ENCODE measurements at places on chromosomes 6 and 20. TPM values are rescaled to one million over a fixed set of nuclear protein-coding genes. Genes with fewer than 3 reads are reported as not detected.

DNA sequence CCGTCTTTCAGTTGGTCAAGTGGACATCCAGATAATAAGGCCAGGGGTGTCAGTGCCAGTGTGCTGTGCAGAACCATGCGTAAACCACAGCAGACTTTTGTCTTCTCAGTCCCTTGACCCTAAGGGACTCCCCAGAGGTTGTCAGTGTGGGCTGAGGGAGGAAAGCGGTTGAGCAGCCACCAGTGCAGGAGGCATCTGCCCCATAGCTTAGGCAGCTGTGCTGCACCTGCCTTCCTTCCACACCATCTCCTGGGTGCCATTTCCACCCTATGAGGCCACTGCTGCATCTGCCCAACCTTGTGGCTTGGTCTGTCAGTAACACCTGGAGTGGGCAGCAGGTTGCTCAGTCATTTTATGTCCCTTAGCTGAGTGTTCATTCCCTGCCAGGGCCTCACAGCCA lies 26.0 kb downstream of the PRPF6 start:
- no peak for DNase-seq

DNA sequence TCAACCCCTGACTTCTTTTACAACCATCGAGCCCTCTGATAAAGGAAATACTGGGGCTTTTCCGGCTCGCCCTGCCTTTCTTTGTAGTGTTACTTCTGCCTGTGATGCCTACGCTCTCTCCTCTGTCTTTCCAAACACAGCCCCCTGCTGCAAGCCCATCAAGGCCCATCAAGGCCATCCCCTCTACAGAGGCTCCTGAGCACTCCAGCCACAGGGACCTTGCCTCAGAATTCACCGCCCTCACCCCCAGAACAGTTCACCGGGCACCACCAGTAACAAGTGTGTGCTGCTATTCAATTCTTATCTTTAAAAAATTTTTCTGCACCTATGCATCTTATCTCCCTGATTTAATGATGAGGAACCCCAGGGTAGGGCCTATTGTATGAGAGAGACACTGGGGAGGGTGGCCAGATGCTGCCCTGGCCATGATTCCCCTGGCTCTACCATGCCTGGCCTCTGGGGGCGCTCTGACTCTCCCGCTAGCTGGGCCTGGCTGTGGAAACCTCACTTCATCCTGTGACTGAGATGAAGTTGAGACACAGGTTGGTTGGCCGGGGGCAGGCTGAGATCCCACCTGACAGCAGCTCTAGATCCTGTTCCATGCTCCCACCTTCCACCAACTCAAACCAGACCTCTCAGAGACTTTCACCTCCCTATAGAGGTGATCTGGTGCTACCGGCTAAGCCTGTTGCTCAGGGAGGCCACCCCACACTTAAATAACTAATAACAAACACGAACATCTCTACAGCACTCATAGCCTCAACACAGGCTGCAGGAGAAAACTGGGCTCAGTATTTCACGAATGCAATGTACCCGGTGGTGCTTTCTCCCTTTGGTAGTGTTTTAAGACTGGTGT lies 19.2 kb upstream of the GLP1R start:
- DNase-seq, result no peak

DNA sequence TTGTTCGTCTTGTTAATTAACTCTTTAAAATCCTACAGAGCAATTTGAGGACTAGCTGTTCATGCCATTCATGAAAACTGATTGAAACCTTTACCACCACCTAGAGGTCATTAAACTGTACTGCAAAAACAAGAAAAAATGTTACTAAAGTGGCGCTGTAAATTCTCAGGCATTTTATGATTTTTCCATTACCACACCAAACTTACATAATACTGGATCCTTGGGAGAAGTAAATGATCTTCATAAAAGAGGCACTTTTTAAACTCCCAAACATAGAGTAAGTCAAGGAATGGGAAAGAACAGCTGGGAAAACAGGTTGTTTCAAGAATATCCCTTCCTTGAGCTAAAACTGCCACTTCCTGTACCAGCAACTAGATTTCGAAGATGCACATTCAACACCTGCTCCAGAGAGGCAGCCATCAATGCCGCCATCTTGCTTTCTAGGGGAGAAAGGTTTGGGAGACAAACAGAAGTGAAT lies 54.3 kb downstream of the MYLIP start:
- DNase-seq, result no peak

DNA sequence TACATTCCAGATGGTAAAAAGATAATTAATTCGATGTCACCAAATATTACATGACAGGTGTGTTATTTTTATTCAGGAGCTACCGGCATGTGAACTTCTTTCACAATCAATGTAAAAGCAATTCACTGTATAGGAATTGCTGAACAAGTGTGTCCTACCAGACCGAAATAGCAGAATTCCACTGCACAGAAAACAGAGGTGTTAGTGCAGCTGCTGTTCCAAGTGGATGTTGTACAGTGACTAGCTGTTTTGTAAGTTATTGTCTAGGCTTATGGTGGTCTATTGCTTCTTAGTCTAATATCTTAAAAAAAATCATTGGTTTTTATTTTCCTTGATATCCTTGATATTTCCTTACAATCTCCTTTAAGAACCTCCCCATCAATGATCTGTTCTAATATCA lies 107.4 kb downstream of the COL19A1 start:
- DNase-seq, result no peak

Gene RREB1
- total RNA-seq, result 38.6 TPM

DNA sequence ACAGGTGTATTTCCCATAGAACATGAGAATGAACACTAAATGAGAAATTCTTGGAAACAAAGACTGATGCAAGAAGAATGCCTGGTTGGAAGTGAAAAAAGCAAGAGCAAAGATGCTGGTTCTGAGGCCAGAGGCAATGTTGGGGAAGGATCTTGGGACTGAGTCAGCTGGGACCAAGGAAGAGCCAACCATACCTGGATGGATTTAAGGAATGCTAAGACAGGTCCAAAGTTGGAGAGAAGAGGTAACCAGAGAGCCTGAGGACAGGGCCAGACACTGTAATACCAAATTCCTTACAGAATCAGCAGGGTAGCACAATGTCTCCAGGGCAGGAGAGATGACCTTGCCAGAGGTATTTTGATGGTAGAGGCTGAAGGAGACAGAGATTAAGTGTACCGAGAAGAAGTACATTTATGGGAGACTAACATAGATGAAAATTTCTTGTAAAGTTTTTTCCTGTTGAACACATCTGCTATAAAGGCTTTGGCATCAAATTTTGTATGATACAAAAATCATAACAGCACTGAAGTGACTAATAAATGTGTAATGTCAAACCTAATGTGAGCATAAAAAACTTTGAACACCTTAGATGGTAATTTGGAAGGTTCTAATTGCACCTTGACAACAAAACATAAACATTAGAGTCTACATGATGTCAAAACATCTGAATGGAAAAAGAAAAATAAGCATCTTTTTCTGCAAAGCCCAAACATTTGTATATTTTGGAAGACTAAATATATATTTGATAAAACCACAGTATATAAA lies 221.7 kb upstream of the MARCKS start:
- no peak for DNase-seq

DNA sequence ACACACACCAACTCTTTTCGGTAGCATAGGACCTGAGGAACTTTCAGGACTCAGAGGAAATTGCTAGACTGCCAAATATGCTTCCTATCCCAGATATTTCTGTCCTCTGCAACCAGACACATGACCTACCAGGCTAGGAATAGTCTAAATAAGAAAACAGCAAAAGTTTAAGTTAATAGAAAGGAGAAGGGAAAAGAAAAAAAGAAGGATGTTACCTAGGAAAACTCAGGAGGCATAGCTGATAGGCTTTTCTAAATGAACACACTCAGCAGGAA lies 74.6 kb downstream of the MAP3K5 start:
- DNase-seq, result no peak

DNA sequence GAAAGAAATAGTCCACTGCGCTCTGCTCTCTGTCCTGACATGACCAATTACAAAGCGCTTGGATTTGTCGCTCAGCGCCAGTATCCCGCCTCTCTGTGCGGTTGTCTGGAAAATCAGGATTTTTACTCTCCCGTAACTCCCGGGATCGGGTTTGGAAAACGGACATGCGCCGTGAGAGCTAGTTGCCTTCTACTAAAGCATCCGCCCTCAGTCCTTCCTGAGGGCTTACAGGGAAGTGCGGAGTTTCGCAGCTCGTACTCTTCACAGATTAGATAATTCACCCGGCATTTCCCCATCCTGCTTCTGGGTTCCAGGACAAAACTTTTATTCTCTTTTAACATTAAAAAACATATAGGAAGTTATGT lies 427 bp upstream of the MKKS start:
- DNase-seq, result peak; percentile 90

DNA sequence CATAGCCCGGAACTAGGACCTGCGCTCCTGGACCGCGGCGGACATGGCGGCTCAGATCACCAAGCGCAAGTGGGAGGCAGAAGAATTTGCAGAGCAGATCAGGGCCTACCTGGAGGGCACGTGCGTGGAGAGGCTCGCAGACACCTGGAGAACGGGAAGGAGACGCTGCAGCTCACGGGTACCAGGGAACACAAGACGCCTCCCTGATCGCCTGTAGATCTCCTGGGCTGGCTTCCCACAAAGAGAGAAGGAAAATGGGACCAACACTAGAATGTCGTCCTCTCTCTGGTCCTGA lies 15.1 kb upstream of the HLA-A start:
- DNase-seq, result no peak

Gene NELFCD
- total RNA-seq, result 72.9 TPM

Gene GABRR1
- total RNA-seq, result not detected

- no peak for DNase-seq
These were observed 8.3 kb downstream of the POM121L2 start for GRCh38 chr6:27303613-27304272.

DNA sequence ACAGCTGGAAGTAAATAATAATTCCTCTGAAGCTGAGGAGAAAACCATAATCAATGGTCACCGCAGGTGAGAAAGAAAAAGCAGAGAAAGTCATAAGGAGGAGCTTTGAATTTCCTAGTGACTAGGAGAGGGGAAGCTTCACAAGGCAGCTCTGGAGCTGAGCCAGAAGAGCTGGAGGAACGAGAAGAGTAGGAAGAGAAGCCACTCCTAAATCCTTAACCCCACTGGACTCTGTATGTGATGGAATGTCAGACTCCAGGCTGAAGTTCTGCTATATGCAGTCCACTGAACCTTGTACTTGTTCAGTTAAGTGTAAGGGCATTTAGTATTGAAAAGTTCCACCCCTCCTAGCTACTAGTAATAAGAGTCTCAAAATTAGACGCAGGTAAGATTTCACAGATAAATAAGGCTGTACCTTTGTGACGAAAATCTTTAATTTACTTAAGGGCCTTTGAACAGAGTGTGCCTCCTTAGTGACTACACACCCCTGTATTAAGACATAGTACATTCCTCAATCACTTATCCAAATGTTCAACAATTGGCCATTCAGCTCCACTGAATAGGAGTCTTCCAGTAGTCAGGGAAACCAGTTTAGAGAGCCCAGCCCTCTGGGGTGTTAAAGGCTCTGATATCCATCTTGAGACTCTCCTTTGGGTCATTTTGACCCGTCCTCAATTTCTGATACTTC lies 71.4 kb upstream of the UFL1 start:
- DNase-seq, result no peak

DNA sequence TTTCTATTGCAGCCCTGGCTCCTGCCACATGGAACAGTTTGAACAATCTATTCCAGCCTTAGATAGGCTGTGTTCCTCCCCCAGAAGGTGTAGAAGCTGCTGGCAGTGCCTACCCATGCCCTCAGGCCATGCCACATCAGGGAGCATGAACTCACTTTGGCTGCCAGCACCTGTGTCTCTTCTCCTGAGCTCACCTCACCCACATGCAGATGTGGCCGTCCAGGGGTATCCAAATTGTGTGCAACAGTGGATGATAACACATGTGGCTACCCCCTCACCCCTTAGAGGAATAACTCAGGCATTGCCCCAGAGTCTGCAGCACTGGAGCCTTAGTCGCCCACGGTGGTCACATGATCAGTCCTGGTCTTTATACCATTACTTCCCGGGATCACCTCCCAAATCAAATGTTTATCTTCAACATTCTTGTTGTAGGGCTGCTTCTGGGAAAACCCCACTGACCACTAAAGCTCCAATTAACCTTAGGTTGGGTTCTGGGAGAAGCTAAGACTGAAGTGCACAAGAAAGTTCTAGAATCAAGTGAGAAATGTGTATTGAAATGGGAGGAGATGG lies 110.4 kb downstream of the BANF2 start:
- no peak for DNase-seq

DNA sequence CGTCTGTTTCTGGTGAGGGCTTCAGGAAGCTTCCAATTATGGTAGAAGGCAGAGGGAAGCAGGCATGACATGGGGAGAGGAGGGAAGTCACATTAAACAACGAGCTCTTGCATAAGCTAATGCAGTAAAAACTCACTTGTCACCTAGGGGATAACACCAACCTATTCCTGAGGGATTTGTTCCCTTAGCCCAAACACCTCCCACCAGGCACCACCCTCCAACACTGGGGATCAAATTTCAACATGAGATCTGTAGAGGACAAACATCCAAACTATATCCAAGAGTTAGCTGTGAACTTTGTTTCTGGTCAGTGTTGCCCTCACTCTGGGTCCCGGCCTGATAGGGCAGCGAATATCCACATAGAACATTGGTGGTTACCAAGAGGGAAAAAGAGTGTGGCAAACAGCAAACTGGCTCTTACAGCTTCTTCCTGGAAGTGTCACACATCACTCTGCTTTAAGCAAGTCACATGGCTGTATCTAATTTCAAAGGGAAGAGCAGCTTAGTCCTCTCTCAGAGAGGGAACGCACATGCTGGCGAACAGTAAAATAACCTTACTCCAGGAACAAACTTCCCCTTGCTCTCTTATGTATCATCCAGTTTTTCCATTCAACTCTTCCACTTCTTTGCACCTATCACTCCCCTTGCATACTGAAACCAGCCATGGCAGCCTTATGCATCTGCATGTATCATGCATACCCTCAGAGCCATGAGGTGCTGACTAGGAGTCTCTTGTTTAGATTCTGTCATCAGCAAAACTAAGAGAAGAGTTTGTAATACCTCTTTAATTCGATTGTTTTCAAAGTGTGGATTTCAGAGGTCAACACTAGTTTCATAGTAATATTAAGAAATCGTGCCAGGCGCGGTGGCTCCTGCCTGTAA lies 4.8 kb upstream of the MOCS1 start:
- DNase-seq, result no peak

DNA sequence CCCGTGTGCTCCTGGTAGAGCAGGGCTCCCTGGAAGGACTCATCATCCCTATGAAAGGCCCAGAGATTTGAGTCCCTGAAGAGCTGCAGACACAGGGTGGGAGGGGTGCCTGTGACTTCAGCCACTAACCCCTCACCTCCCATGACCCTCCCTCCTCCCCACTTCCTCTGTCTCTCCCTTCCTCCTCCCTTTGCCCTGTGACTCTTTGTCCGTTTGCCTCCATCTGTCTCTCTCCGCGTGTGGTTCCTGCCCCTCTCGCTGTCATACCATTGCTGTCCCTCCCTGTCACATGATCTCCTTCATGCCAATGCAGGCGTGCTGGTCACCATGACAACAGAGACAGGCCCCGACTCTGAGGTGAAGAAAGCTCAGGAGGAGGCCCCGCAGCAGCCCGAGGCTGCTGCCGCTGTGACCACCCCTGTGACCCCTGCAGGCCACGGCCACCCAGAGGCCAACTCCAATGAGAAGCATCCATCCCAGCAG lies 19.0 kb downstream of the EPB41L1 start:
- no peak for DNase-seq

Gene NRN1
- 39.0 TPM for total RNA-seq

Gene SYCP2L
- 3.9 TPM for total RNA-seq
